ENCODE measurements at places on chromosomes 16 and 17.

GRCh38 chr17:59361386-59361785, 29.9 kb downstream of the YPEL2 start:
- DNase-seq: no peak

DNA sequence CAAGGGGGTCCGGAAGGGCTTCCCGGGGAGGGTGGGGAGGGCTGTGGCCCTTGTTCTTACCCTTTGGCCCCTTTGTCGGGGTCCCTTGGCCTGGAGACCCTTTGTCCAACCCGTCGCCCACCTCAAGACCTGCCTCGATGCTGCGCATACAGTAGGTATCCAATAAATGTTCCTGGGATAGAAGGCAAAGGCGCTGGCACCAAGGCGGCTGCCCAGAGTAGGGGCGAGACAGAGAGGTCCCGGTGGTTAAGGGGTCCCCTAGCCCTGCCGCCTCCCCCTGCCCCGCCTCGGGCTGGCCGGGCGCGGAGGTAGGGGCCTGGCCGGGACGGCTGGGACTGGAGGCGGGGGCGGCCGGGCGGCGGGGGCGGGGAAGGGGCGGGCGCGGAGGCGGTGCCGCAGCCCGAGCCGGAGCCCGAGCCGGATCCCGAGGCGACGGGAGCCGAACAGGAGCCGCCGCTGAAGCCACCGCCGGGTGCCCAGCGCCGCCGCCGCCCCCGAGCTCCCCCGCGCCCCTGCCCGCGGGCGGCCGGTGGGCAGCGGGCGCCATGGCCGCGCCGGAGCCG, at the start of gene NHERF2:
Gene NHERF2 (plus strand): TSS at position 442 of the 563 bp plus-strand sequence. CDS start 104 bp downstream, at position 546.
- DNase-seq: no peak

DNA sequence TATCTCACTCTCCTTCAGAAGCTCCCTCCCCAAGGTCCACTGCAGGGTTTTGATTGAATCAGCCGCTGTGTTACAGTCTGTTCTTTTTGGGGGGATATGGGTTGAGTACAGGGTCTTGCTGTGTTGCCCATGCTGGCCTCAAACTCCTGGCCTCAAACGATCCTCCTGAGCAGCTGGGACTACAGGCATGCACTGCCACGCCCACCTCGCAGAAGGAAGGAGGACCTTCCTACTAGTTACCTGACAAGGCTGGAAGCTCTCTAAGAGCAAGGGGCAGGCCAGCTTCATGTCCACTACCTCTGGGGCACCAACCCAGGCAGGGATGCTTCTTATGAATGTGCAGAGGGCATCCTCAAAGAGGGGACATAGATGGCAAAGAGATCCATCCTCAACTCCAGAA, 1.9 kb upstream of the MMP28 start:
- DNase-seq: no peak

DNA sequence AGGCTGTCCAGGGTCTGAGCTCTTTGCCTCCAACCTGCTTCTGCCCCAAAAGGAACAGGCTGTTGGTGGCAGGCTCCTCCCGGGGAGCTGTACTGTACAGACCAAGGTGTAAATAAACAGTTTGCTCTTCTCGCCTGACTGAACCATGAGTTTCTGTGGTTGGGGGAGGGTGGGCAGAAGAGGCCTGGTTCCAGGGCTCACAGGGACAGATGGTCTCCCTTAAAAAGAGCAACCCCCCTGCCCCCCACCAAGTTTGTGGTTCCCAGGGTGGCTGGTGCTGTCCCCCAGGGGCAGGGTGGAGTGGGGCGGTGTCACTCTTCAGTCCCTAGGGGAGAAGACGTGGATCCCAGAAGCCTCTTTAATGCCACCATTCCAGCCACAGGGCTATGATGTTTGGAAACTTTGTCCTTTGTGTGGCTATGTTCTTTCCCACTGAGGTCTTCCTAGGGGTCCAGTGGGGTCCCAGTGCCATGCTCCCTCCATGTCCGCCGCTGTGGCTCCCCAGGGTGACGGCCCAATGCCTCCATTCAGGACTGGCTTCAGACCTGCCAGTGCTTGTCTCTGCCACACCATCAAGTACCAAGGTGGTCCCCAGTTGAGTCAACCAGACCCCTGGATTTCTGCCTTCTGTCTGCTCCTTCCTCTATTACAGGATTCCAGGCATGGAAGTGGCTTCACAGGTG, 146.7 kb downstream of the RAB11FIP4 start:
- DNase-seq: no peak

DNA sequence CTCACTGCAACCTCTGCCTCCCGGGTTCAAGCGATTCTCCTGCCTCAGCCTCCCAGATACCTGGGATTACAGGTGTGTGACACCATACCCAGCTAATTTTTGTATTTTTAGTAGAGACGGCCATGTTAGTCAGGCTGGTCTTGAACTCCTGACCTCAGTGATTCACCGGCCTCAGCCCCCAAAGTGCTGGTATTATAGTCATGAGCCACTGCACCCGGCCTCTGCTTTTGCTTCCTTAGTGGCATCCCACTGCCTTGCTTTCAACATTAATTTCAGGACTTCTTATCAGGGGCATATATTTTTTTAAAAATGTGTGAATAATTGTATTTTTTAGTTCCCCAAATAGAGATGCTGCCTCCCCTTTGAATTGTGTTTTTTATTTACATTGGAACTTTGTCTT, 98.8 kb downstream of the SYCE1L start:
- DNase-seq: no peak

DNA sequence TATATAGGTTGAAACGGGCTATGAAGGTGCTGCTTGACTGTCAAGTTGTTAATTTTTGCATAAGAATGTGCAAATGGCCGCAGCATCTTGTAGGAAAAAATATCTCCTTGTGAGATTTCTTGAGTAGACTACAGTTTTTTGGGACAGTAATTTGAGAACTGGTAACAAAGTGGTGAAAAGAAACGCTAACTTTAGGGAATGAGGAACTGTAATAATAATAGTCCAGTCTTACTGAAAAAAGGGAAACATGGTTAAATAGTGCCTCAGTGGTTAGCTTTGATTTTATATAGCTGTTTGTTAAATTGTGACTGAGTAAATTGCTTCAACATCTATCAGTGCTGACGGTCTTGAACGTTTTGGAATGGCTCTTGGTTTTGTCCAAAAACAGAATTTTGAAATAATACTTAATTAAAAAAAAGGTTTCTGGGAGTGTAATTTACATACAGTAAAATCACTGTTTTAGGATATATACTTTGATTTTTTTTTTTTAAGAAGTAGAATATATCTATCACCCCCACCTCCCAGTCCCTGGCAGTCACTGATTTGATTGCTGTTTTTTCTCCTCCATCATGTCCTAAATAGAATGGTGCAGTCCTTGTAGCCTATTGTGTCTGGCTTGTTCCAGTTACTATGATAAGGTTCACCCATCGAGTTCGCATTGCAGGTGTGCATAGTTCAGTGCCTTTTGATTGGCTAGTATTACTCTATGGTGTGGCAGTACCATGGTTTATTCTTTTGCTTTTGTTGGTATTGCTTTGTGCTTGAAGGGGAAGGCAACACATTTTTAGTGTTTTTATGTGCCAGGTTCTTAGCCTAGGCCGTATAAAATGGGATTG, 2.8 kb downstream of the HAPSTR1 start:
- DNase-seq: no peak

- no peak for DNase-seq
These were observed 82.1 kb downstream of the MSI2 start for GRCh38 chr17:57338257-57338914.

DNA sequence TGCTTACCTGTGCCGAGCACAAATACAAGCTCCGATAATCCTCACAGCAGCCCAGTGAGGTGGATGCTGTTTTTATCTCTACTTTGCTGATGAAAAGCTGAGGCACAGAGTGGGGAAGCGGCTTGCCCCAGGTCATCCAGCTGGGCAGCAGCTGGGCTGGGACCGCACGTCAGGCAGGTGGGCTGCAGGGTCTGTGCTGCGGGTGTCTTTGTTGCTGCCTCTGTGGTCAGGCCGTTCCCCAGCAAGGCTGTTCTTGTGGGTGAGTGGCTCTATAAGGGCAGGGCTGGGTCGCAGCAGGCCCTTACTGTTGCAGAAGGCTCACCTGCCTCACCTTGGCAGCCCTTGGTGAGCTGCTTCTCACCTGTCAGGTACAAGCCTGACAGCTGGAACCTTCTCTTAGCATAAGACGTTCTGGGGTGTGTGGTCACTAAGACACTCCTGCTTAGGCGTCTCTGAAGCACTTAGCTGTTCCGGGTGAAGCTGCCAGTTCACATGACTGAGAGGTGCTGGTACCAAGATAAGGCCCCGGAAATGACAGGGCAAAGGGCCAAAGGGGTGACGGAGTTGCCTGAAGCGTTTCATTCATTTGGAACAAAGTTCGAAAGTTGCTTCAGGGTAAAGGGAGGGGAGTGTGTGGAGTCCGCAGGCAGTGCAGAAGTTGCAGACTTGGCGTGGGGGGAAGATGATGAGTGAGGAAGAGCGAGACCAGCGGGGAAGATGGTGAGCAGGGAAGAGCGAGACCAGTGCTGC, 17.4 kb downstream of the IRF8 start:
- no peak for DNase-seq

DNA sequence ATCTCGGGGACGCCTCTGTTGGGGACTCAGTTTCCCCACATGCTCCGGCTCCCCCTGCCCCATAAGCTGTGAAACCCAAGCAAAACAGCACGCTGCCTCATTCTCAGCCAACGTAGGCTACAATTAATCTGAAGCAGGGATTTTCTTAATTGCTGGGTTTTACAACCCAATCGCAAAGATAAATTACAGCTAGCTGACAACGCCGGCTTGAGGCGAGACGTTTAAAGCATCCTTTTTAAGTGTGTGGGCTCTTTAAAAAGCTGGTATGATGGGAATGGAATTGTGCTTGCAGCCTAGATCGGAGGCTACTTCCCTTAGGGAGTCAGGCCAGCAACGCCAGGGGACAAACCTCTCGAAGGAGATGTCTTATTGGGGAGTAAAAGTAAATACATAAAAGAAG, 185.3 kb downstream of the ZNF423 start:
- no peak for DNase-seq

Data from stimulated activated CD4-positive, alpha-beta T cell treated with anti-CD3 and anti-CD28 coated beads, Interleukin-4, amount 100 ng/mL, for 48 hours (primary cell).